NCI-H446 treated with DMSO at 0.1 percent for 48 hours (cell line): ENCODE measurements at places on chromosomes 7 and 10.

DNA sequence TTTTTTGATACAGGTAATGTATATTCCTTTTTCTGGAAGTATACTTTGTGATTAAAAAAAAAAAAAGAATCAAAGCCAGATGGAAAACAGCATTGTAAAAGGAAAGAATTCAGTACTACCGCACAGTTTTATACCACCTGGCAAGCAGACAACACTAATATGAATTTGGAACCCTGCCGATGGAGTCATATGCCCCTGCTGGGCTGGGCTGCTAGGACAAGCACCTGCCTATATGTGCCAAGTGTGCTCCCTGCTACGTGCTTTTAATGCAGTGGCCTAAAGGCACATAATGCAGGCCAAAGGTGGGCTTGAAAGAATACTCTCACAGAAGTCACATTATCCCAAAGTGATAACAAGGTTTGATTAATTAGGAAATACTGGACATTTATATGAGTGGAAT lies 29.8 kb upstream of the WAC start:
- DNase-seq = peak; percentile 17

DNA sequence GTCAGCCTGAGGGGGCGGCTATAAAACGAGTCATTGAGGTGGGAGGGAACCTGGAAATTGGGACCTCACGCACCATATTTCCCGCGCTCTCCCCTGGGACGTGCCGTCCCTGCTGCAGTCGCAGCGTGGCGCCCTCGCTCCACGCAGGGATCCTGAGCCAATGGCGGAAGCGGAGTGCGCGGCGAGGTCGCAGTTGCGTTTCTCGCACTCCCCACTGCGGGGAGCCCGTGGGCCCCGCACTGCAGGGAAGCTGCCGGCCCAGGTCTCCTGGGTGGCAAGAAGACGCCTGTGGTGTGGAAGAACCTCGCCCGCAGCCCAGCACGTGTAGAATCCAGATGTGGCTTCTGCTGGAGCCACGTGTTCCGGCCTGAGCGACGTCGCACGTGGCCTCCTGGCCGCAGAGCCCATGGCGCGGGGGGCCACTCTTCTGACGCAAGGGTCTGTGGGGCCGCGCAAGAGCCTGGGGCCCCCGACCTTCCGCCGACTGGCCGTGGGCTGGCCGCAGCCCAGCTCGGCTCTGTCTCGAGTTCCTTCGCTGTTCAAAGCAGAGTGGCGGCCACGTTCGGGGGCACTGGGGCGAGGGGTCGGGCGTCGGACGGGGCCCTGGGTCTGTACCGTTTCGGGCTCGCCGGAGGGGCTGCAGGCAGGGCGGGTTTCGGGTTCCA lies 26.4 kb downstream of the HIF1AN start:
- DNase-seq = no peak

- no peak for DNase-seq
These were observed 71.0 kb upstream of the NKX6-2 start for GRCh38 chr10:132856869-132857524.

DNA sequence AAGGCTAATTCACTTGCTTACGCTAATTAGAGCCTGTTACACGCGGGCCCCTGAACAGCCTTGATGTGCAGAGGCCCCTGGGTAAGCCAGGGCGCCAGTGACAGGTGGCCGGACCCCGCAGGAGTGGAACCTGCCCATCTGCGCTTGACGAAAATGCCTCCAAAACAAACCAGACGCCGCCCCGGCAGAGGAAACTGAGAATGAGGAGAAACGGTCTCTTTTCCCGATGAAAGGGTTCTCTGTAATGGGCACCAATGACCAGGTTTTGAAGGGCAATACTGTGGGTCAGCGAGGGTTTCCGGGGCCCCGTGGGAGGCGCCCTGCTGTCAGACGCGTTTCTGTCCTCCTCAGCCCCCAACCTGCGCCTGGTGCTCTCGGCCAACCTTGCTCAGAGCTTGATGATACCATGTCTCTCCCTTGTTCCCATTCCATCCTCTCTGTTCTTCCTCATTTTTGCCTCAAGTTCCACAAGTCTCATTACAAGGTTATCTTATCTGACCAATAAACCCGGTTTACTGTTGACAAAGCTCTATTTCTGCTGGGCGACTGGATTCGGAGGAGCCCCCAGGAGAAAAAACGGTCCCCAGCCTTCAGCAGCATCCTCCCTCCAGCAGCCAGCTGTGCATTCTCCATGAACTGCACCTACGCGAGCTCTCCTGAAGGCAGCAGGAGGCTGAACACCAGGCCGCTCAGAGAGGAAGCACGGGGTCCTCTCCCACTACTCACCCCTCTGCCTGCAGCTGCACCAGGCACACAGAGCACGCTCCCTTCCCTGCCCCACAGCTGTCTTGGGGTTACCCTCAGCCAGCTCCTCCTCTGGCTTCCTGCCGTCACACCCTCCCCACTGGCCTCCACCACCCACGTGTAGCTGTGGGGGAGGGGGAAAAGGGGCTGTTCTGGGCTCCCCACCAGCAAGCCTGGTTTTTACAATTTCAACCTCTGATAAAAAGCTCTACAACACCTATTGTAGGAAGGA lies 202.0 kb downstream of the MAD1L1 start:
- no peak for DNase-seq

GRCh38 chr7:127474457-127474856 lies 81.9 kb upstream of the ZNF800 start:
- DNase-seq = no peak

- no peak for DNase-seq
These were observed 101.2 kb upstream of the SEC61G start for GRCh38 chr7:54860003-54860775.

- DNase-seq = no peak
These were observed 123.6 kb downstream of the EXOC4 start for GRCh38 chr7:133376514-133376913.

- DNase-seq = no peak
These were observed 42.6 kb upstream of the DNAH11 start for GRCh38 chr7:21500117-21500832.

- no peak for DNase-seq
These were observed 111.2 kb upstream of the KIAA1217 start for GRCh38 chr10:24097751-24098207.

DNA sequence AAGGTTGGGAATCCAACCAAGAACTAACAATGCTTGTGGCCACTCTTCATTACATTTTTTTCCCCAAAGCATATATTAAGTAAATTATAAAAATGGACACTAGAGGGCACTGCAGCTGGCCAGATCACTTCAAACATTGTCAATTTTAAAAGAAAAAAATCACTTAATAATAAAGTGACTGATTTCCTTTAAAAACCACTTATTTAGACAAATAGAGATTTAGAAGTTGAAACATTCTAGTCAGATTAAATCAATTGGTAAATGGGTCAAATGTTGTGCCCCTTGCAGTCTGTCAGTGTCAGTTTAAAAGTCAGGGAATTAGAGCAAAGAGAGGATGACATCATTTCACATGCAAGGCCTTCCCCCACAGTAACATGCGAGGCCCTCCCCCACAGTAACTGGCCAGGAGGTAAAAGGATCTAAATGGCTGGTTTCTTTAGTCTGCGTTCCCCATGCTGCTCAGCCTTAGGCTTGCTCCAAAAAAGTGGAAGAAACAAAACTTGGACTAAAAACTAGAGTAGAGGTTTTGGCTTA lies 177.9 kb downstream of the SKAP2 start:
- DNase-seq = peak; percentile 76

DNA sequence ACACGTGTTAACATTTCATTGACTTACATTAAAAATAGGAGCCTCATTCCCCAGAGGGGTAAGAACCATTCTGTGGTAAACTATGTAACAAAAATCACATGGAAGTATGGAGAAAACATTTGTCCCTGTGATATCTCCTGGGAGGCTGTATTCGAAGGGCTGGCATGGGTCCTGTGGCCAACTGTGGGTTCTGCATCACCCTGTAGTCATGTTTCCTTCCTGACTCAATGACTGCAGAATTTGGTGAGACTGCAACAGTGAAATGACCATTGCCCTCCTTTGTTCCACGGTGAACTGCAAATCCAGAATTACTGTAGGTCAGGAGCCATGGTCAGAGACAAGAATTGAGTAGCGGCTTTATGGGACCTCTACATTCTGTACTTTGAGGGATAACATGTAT lies 3.6 kb upstream of the ZEB1 start:
- no peak for DNase-seq

DNA sequence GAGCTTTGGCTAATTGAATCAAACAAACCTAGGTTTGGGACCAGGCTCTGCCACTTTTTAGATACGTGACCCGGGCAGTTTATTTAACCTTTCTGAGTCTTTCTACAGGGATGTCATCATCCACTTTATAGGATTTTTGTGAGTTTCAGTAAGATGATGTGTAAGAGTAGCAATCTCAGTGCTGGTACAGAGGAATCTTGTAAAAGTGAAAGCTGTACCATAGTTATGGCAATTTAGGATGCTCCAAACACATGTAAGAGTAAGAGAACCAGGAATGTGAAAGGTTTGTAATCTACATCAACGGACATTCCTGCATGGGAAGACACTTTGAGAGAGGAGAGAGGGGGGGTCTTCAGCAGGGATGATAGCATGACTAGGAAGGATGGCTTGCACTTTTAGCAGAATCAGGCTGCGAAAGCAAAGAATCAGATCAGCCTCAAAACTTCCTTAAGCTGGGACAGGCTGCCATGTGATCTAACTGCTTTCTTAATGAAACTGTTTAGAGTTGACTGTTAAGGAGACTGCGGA lies 968 bp downstream of the NOLC1 start:
- no peak for DNase-seq

- no peak for DNase-seq
These were observed 30.4 kb upstream of the DMBT1 start for GRCh38 chr10:122530177-122530576.

- peak; percentile 93 for DNase-seq
These were observed 120.5 kb downstream of the WDR11 start for GRCh38 chr10:120971671-120972070.

DNA sequence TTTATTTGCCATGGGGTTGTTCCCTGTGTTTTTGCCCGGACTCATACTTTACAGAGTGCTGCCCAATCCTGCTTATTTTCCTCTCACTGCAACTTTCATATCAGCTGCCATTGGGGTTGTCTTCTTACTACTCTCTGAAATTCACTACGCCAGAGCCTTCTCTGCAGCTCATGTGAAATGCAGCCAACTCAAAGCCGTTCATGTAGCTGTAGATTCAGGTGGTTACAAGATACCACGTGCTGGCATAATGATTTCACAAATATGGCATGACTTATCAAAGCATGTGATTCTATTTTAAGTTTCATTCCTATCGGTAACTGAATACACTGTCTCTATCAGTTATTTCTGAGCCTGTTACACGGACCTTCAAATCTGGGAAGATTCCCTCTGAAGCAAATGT lies 130.3 kb upstream of the WNT16 start:
- DNase-seq = no peak

GRCh38 chr7:73742753-73743641 lies 4.4 kb upstream of the ABHD11 start:
- no peak for DNase-seq

GRCh38 chr10:123821136-123821535 lies 70.5 kb downstream of the CPXM2 start:
- DNase-seq = no peak

GRCh38 chr7:2808891-2809665 lies 35.0 kb downstream of the GNA12 start:
- no peak for DNase-seq

DNA sequence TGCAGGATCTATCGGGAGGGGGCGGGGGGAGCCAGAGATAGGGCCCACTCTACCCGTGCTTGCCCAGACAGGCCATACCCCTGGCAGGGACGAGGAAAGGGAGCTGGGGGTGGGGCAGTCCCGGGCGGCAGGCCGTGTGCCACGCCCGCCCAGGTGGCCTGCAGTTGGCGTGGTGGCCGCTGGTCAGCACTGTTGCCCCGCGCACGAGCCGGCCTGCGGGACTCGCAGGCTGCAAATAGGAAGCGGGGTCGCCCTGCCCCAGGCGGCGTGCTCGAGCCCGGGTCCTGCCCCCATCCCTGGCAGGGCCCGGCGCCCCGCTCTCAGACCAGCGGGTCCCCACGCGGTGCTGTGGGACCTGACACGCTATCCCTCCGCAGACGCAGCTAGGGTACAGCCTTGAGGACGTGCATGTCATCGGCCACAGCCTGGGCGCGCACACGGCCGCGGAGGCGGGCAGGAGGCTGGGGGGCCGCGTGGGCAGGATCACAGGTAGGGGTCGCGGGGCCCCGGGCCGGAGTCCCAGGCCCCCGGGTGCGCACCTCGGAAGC lies 6.7 kb downstream of the PNLIPRP2 start:
- no peak for DNase-seq

DNA sequence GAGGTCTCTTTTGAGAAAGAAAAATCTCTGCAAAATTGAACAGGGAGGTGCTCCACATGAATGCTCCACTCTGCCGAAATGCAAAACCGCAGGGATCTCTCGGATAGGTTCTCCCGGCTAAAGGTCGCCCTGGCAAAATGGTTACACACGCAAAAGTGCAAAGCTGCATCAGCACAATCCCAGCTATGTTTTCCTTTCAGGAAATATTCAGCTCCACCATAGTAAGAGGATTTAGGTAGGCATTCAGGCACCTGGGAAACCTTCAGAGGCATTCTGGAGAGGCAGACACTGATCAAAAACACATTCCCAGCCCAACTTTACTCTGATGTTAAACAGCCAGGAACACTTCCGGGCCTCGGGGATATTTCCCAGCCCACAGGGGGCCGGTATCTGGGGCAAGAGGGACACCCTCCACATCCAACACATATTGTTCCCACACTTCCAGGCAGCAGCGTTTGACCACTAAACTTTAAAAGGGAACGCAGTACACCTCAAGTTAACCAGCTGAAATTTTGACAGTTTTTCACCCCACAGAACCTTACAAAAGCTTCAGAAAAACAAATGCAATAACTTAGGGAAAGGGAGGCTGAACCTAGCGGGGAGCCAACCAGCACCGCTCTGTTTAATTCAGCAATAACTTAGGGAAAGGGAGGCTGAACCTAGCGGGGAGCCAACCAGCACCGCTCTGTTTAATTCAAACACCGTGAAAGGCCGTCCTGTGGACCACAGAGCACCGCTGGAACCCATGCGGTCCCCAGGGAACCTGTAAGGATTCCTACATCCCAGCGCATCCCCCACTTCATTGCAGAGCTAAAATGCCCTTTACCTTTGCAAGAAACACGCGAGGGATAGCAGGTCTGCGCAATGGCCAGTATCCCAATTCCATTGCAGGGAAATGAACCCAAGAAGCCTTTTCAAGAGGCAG lies 45.9 kb downstream of the TNS3 start:
- no peak for DNase-seq

DNA sequence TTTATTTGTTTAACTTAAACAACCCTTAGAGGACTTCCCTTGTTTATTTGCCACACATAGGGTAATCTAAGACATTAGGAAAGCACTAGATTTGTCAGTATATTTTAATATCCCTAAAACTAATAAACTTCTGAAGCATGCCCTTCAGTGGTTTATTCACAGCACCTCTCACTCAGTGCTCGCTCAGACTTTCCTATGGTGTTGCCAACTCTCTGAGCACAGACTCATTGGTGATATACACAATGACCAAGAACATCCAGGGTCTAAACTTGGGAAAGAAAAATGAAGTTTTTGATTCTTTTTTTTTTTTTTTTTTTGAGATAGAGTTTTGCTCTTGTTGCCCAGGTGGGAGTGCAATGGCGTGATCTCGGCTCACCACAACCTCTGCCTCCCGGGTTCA lies 82.2 kb downstream of the RAB11FIP2 start:
- DNase-seq = no peak

DNA sequence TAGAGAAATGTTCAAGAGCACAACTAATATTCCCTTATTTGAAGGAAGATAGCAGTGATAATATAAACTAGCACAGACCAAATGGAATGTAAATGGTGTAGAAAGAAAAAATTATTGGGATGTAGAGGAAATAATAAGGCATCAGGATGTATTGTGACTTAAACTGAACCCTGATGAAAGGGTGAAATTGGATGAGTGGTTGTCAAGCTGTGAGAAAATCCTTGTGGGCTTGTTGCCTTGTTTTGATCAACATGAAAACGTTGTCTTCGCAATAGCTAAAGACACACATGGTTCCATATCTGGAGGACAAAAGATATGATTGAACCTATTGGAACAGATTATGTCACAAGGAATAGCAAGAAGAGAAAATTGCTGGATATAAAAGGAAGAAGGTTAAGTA lies 40.3 kb upstream of the CNTNAP2 start:
- DNase-seq = no peak
